Activated CD4-positive, alpha-beta T cell treated with anti-CD3 and anti-CD28 coated beads, Interleukin-2, Interleukin-4, amounts not matched to agents 100 ng/mL and 50 ng/mL, durations not matched to agents 16 hours and 8 hours (primary cell): ENCODE measurements at places on chromosomes 7 and 10.

GRCh38 chr10:61000769-61001730 lies 57.1 kb upstream of the RHOBTB1 start:
- DNase-seq, result no peak

DNA sequence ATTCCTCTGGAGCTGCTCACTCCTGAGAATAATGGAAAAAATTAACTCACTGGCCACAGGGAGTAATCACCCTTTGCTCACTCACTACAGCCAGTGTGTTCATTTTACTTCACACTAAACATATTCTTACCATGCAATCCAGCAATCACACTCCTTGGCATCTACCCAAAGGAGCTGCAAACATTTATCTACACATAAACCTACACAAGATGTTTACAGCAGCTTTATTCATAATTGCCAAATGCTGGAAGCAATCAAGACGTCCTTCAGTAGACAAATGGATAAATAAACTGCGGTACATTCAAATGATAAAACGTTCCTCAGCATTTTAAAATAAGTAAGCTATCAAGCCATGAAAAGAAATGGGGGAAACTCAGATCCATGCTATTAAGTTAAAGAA lies 34.2 kb upstream of the POM121L12 start:
- no peak for DNase-seq

- DNase-seq, result no peak
Measured at GRCh38 chr10:48453451-48454301, 147.2 kb downstream of the MAPK8 start.

DNA sequence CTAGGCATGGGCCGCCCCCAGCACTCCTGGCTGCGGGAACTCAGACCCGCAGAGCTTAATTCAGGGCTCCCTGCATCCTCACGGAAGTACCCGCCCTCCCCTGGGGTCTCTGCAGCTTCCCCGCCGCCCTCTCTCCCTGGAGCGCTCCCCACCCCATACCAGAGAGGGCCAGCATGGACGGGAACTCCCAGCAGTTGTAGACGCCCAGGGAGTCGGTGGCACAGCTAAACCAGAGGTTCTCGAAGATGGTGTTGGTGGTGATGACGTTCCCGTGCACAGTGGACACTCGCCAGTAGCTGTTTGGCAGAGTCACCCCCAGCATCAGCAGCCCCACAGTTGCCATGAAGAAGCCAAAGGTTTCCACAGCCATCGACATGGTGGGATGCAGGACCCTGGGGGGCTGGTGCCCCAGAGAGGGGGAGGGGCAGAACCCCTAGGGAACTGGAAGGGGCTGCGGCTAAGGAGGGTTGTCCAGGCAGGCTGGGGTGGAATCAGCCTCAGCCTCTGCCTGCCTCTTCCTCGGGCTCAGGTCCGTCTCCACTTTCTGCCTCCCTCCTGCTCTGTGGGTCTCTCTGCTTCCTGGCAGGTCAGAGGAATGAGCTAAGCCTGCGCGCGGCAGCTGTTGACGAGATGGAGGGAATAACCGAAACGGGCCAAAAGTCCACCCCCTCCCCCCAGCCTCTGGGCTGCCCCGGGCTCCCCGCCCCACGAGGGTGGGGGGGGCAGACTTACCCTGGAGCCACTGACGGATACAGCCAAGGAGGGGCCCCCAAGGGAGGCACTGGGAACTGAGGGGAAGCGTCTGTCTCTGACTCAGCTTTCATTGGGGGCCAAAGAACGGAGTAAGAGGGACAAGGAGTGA lies at the start of gene CLDN15:
CLDN15 (minus strand) TSS at position 597 of the 862 bp plus-strand sequence; CDS start at position 376, 221 bp downstream.
- DNase-seq, result no peak

DNA sequence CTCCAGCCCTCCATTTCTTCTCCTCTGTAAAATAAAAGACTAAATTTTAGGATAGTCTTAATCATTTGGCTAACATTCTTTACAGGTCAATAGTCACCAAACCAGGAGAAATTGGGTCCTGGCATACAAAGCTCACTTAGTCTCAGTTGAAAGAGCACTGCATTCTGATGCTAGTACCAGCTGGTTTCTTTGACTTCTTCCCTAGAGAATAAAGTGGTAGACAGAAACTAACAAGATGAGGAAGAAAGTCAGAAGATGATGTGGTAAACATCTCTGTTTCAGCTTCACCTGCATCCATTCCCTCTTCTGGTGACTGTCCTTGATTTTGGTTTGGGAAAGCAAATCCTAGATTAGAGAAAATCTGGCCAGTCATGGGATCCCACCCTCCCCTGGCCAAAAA lies 37.2 kb downstream of the NKX2-3 start:
- DNase-seq, result no peak

- DNase-seq, result no peak
Measured at GRCh38 chr7:158525648-158526484, 61.8 kb downstream of the PTPRN2 start.

- DNase-seq, result no peak
Measured at GRCh38 chr7:155210356-155210755, 87.3 kb upstream of the INSIG1 start.

DNA sequence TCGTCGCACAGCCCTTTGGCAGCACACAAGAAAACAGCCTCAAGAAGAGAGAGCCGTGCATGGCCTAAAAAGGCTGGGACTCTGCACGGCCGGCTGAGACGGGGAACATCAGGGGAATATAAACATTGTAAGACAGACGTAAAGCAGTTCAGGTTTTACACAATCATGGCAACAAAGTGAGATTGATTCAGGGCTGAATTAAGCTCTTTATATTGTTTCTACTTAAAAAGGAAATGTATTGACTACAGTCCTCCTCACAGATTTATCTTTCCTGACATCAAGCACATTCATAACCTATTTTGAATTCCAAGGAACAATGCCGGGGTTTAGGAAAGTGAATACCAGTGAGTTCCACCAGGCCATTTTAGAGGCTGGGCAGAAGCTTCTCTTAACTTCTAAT lies 25.2 kb downstream of the SORBS1 start:
- DNase-seq, result no peak

DNA sequence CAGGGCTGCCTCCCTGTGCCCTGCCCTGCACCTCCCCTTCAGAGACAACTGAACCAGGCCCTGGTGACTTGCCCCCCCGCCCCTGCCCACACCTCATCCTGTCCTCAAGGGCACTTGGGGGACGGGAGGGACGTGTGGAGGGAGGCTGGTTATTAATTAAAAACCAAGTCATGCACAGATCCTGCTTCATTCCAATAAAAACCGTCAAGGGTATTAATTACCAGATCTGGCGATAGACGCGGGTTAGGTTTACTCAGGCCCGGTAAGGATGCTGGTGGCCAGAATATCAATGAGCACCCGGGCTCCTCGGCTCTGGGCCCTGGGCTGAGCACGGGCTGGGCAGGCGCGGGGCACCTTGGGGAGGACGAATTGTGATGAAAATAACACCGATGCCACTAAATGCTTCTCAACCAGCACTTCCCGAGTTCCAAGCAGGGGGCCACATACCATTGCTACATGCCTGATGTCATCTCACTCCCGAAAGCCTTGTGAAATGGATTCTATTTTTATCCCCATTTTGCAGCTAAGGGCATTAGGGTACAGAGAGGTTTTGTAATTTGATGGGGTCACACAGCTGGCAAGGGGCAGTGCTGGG lies 24.5 kb upstream of the GTF2IRD1 start:
- no peak for DNase-seq

GRCh38 chr7:44491229-44491628 lies 771 bp upstream of the NUDCD3 start:
- no peak for DNase-seq

- no peak for DNase-seq
Measured at GRCh38 chr7:124764051-124764846, 1.3 kb downstream of the GPR37 start.

DNA sequence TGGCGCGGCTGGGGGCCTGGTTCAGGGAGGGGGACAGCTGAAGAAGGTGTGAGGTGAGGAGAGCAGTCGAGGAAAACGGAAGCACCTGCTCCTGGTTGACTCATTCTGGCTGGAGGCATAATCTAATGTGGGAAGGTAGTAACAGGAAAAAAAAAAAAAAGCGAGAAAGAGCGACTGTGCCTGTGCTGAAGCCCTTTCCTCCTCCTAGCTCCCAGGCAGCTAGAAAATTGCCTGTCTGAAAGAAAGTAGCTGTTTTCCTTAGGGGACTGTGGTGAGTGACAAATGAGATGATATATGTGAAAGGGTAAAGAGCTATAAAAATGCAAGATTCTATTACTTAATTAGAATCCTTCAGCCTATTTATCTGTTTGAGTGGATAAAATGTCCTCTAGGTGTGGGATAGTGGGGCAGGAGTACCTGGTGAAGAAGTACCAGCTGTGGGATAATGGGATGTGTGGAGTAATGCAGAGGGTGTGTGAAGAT lies 4.9 kb upstream of the MEST start:
- DNase-seq, result no peak
